Bronchial epithelial cell (primary cell): ENCODE measurements at places on chromosomes 16 and 17. TPM values are rescaled to one million over a fixed set of nuclear protein-coding genes. Genes with fewer than 3 reads are reported as not detected.

DNA sequence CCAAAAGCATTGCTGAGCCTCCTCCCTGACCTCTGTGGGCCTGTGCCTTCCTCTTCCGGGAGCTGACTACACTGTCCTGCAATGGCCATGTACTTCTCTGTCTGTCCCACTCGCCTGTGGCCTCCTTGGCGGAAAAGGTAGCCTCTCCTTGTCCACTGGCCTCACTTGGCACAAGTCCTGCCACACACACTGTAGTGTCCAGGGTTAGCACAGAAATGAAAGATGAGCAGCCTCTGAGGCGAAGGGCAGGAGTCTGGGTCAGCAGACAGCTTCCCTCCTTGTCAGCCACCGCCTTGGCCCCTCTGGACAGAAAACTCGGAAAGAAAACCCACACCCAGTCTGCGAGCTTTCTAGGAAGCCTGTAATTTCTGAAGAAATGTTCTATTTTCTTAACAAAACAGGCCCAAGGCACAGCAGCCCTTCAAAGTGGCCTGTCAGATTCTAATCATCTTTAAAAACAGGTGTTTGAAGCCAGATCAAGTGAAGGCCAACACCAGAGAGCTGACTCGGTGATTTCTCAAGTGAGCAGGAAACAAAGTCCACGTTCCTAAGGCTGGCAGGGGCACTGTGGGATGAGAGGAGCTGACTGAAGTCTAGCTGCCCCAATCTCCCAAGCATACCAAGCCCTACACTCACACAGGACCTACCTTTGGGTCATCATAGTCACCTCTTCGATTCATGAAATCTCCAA, 67.2 kb downstream of the GTF3C1 start:
- no peak for DNase-seq

The CNTROB gene
- 8.2 and 12.2 TPM in 2 replicates for total RNA-seq

GRCh38 chr17:39696731-39697130, 3.1 kb upstream of the ERBB2 start:
- no peak for DNase-seq

The NRN1L gene
- total RNA-seq = not detected in 2 replicates

GRCh38 chr17:3526971-3527370, 30.6 kb downstream of the TRPV3 start:
- no peak for DNase-seq

The PIPOX gene
- total RNA-seq = 0.26 and 1.4 TPM in 2 replicates

GRCh38 chr17:69450918-69451317, 36.4 kb downstream of the MAP2K6 start:
- DNase-seq = no peak

DNA sequence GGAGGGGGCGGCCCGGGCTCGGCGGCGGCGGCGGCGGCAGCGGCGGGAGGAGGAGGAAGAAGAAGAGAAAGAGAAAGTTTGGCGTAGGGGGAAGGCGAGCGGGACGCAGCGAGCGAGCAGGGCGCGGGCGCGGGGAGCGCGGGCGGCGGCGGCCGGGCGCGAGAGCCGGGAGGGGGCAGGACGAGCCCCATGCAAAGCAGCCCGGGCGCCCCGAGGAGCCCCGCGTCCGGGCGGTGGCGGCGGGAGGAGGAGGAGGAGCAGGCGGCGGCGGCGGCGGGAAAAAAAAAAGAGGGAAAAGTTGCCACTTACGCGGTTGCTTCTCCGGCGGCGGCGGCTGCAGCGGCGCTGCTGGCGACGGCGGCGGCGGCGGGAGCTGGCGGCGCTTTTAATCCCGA, 10.3 kb upstream of the ZFHX3 start:
- DNase-seq = no peak

DNA sequence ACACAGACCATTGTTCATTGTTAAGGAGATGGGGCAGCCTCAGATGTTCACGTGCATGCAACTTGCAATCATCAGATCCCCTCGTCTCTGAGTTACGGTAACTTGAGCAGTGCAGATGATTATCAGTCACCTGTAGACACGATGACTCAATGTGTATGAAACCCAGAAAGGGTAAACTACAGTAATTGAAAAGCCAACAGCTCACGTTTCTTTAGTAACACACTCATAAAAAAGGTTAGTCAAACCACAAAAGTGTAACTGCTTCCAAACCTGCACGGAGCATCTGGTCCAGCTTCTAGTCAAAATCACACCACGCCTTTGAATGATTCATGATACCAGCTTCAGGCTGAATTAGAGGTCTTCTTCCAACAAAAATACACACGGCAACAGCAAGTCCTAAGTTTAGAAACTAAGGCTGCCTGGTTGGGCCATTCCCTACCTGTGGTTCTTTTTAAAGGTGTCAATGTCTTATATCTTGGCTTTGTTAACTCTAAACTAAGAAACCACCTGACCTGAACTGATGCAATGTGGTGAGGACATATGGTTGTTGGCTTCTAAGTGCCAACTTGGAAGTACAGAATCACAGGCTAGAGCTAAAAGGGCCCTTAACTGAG, 32.3 kb downstream of the GRB7 start:
- DNase-seq = peak; percentile 99

GRCh38 chr16:2533912-2534311, 2.7 kb upstream of the CEMP1 start:
- DNase-seq = no peak

GRCh38 chr16:65305266-65305959, 183.6 kb upstream of the CDH11 start:
- no peak for DNase-seq

GRCh38 chr17:10058921-10059683, 139.3 kb downstream of the GAS7 start:
- no peak for DNase-seq

The KRT40 gene
- total RNA-seq = 0.13 TPM in 1 of 2 replicates, not detected in the other

GRCh38 chr17:82316651-82317393, 586 bp downstream of the CD7 start:
- DNase-seq = no peak

GRCh38 chr16:83328936-83329335, 478.8 kb upstream of the HSBP1 start:
- no peak for DNase-seq

GRCh38 chr17:35218915-35219314, 24.0 kb upstream of the SLFN5 start:
- no peak for DNase-seq

DNA sequence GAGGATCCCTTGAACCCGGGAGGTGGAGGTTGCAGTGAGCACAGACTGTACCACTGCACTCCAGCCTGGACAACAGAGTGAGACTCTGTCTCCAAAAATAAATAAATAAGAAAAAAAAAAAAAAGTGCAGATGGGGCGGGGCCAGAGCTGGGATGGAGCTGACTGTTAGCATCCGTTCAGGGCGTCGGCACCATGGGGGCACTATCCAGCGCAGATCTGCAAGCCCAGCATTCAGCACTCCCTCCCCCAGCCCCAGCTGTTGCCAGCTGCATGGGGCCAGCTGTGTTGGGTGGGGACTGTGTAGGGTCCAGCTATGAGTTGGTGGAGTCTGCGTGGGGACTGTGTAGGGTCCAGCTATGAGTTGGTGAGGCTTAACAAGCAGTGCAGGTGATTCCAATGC, 13.3 kb downstream of the GPRC5C start:
- no peak for DNase-seq

GRCh38 chr16:20122011-20122410, 48.3 kb upstream of the GPR139 start:
- no peak for DNase-seq

GRCh38 chr16:27572711-27573110, 22.8 kb downstream of the KATNIP start:
- DNase-seq = no peak

The ST6GALNAC1 gene
- 5.0 and 10.8 TPM in 2 replicates for total RNA-seq

GRCh38 chr17:48545022-48545375, at the start of gene HOXB2:
TSS of gene HOXB2 (minus strand) at chr17:48545109. CDS start at chr17:48544911, 198 bp downstream.
- no peak for DNase-seq

DNA sequence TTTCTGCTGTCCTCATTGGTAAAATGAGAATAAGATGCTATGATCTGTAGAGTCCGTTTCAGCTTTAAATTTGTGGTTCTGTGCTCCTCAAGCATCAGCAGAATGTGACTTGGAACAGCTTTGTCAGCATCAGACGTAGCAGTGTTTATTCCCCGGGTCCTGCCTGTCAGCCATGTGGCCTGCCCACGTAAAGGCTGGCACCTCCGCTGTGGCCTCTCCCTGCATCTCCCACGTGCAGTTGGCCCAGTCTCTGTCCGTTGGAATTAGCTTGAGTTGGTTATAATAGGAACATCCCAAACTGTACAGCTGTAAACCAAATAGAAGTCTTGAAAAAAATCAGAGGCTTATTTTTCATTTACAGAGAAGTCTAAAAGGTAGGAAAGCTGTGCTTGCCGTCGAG, 61.7 kb downstream of the ARHGAP44 start:
- no peak for DNase-seq

The BRIP1 gene
- 1.1 and 2.3 TPM in 2 replicates for total RNA-seq

DNA sequence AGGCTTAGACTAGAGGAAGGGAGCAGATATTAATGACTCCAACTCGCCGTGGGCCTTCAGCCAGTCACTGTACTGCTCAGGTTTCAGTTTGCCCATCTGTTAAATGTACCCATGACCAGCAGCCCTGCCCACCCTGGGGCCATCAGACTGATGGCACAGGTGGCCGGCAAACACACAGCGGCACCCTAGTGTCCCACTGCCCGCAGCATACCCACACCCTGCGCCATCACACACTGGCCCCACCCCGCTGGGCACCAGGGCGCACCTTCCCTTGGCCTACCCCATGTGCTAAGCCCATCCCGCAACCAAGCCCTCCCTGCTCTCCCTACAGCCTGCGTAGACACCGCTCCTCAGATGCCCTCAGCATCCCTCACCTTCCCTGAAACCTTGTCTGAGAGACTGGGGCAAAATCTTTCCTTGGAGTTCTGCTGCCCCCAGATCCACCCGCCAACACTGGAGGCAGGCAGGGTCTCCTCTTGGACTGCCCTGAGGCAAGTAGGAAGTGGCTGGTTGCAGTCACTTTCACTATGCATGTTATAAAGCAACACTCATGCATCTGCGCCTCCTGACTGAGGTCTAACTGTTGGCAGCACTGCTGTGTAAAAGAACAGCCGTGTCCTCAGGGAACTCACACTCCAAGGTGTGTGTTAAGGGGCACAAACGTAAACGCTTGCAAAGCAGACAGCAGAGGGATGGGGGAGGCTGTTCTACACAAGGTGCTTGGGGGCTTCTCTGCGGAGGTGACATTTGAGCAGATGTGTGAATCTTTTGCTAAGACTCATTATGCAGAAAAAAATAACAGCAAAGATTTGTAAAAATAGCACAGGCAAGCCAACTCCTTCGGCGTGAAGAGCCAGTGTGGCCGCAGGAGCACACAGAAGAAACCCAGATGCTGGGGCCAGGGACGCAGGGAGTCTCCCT, 6.7 kb upstream of the BCAR1 start:
- no peak for DNase-seq

DNA sequence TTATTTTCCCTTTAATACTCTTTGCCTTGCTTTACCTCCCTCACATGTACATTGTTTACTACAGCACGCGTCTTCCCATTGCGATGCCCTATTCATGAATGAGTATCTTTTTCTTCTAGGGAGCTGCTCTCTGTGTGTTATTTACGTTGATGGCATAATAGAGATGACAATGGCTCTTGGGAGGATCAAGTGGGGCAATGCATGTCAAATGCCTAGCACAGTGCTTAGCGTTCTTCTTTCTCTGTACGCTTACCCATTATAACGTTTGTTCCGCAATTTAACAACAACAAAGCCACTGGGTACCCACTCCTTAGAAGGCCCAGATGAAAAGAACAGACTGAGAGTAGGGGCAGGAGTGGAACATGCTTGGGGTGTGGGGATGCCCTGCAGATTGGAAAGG, 271.6 kb upstream of the TNRC6C start:
- DNase-seq = no peak

DNA sequence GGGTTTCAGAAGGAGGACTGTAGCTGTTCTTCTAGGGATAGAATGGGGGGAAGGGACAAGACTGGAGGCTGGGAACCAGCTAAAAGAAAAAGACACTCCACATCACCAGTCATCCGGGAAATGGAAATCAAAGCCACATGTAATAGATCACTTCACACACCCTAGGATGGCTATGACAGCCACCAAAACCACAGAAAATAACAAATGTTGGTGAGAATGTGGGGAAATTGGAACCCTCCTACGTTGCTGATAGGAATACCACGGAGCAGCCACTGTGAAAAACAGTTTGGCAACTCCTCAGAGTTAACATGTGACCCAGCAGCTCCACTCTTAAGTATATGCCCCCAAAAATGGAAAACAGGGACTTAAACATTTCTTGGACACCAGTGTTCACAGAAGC, 2.3 kb downstream of the TLE7 start:
- DNase-seq = no peak

The PRR35 gene
- total RNA-seq = not detected in 2 replicates

The GRIN2A gene
- not detected in 2 replicates for total RNA-seq

DNA sequence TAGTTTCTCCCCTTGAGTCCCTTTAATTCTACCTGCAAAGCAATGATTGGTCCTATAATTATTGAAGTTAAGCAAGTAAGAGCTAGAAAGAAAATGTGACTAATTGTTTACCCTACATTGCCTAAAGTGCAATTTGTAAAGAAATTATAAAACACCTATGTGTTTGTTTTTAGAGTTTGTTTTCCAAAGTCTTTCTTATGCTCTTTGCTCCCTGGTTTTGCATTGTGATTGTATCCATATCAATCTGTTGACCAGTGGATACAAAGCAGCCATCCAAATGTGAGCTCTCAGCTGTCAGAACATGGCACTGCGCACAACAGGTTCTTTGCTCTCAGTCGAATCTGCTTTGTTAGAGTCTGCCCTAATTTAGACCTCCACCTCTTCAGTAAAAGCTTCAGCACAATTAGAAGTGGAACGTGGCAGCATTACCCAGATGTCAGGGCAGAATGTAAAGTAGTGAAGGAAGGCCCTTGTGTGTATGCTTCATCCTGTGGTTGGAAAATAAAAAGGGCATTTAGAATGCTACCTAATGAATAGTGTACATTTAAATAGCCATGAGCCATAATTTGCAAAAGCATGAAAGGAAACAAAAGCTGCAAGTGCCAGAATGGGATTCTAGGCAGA, 70.5 kb downstream of the AATF start:
- DNase-seq = no peak

GRCh38 chr17:64328036-64328858, 62.4 kb downstream of the PECAM1 start:
- no peak for DNase-seq

The KRTAP4-12 gene
- total RNA-seq = not detected in 2 replicates

DNA sequence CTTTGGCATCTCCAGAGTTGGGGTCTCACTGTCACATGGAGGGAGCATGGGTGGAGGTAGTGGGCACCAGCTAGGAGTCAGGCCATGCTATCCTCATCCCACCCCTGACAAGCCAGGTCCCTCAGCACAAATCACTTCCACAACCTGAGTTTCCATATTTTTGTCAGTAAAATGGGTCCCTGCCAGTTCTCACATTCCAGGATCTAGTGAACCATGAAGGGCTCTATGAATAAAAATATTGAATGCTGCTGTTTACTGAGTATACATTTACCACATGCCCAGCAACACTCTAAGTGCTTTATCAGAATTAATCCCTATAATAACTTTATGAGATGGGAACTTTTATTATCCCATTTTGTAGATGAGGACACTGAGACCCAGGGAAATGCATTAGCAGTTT, 16.8 kb downstream of the SEZ6 start:
- no peak for DNase-seq

- no peak for DNase-seq
Measured at GRCh38 chr17:48432820-48433775, 3.1 kb upstream of the SKAP1 start.

The GPRC5C gene
- 15.4 and 15.5 TPM in 2 replicates for total RNA-seq

- DNase-seq = peak; percentile 58
Measured at GRCh38 chr17:59825533-59826322, 67.0 kb downstream of the TUBD1 start.
